Right lobe of liver (tissue), 6 donors: ENCODE measurements at places on chromosomes 4 and X. TPM values are rescaled to one million over a fixed set of nuclear protein-coding genes. Genes with fewer than 3 reads are reported as not detected.
A peak's percentile ranks its signal among the peaks of the same experiment; 100 is the strongest.

The MAGEA1 gene
- total RNA-seq, result not detected

The HERC6 gene
- 3.8 TPM for total RNA-seq

The ADGRG4 gene
- total RNA-seq, result not detected

The PABPC1L2A gene
- not detected for total RNA-seq

The PRKX gene
- total RNA-seq, result 2.1 TPM

The SCRG1 gene
- not detected for total RNA-seq

The WDR13 gene
- 46.5 TPM for total RNA-seq

The FRMD7 gene
- total RNA-seq, result not detected

The LNX1 gene
- total RNA-seq, result 1.3 TPM

The SAGE1 gene
- total RNA-seq, result not detected

The NPY2R gene
- not detected for total RNA-seq

The ADGRA3 gene
- total RNA-seq, result 48.7 TPM

DNA sequence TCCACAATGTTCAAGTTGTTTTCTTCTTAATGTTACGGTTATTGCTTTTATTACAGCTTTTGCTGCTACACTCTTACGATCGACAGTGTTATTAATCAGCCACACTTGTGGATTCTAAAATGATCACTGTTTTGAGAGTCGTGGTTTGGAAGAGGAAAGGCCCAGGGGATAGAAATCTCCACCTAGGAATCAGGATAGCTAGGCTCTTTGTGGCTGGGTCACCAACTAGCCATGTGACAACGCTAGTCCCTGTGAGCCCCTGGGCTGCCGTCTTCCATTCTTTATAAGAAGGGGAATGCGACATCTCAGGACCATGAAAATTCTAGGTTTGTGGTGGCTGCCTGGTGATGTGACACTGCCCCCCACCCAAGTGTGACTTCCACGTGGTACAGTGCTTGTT lies 380 bp downstream of the SLC34A2 start:
- DNase-seq, result no peak

DNA sequence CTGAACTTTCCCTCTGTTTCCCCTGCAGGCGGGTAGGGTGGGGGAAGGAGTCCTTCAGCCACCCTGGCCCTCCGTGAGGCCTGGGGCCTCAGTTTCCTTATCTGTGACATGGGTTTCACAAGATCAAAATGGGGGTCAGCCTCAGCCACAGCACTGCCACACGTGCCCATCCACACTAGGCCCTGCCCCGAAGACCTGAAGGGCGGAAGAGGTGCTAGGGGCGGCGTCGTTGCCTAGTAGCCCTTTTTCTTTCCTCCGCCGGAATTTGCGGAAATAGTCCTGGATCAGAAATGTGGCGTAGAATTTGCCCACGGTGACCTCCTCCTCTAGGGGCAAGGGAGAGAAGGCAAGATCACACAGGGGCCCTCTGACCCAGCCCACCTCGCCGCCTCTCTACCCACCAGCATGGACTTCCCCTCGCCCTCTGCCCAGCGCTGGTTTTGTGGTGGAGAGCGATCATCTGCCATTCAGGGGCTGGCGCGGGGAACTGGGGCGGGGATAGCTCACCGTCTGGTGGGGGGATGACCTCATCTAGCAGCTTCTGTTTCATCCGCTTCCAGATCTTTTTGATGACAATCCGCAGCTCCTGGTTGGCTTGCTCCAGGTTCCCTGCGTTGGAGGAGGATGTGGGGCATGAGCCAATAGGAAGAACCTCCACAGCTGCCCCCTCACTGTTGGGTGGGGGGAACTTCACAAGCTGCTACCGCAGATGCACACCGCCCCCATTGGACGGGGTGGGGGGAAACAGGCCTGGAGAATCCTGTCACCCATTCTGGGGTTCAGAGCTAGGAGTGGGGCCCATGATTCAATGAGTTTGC lies 9.7 kb upstream of the SYP start:
- no peak for DNase-seq

DNA sequence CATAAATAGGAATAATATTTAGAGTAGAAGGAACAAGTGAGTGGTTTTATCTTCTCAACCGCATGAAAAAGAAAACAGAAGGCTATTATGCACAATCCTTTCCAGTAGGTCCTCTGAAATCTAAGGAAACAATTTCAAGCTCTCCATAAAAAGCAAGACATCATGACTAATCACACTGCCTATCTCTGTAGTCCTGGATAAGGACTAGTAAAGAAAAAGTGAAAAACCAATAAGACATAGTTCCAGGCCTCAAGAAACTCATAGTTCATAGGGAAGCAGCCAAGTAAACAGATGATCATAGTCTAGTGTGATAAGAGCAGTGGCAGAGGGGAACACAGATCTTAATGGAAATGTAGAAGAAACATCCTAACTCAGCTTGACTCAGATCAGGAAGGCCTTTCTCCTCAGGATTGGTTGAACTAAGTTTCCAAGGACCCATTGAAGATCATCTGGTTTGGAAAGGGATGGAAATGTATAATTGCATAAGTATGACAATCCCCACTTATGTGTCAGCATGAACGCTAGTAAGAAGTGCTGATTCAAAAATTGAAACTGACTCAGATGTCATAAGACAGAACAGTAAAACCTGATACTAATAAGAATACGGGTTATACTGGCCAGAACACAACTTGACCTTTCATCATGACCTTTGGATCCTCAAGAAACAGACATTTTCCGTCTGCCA lies 155.3 kb downstream of the GRIA3 start:
- no peak for DNase-seq

DNA sequence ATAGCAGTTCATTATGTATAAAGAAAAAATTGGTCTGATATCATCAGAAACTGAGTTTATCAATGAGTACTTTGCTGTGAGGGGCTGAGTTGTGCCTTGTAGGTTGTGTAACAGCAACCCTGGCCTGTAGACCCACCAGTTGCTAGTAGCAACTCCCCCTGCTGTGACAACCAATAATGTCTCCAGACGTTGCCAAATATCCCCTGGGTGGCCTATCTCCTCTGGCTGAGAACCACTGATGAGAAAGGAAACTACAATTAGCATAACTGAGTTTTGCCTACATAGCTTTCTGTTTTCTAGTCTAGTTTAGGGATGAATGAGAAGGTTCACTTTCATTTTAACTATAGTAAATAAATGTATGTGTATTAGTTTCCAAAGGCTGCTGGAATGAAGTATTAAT lies 234.1 kb downstream of the CPE start:
- DNase-seq, result no peak

DNA sequence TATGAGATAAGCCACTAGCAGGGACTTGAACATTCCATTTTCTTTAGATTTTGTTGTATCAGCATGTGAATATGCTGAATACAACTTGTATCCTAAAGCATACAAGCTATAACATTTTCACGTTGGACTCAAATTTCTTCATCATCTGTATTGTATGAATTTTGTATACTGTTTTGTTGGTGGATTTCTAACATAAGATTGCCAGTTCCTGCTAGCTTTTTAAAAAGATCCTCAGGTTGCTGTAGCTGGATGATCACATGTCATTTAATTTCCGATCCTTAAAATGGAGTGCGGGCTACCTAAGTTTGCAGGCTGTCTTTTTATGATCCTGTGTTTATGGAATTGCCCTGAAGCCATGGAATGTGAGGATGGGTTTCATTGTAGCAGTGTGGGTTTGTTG lies 6.9 kb downstream of the PDLIM5 start:
- no peak for DNase-seq

DNA sequence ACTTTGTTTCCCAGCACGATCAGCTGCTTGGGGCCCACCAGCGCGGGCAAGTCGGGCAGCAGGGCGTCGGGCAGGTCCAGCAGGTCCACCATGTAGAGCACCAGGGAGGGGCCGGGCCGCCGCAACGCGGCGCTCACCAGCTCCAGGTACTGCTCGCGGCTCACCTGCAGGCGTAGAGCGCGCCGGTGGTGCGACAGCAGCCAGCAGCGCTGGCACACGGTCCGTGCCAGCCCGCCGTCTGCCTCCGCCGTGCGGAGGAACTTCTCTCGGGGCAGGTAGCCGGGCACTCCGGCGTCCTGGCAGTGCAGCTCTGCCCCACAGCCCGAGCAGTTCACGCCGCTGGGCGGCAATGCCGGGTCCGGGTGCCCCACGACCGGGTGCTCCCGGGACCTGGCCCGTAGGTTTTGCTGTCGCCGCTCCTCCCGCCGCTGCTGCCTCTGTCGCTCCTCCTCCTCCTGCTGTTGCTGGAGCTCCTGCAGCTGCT lies 527 bp downstream of the NOA1 start:
- peak; percentile 76 for DNase-seq

DNA sequence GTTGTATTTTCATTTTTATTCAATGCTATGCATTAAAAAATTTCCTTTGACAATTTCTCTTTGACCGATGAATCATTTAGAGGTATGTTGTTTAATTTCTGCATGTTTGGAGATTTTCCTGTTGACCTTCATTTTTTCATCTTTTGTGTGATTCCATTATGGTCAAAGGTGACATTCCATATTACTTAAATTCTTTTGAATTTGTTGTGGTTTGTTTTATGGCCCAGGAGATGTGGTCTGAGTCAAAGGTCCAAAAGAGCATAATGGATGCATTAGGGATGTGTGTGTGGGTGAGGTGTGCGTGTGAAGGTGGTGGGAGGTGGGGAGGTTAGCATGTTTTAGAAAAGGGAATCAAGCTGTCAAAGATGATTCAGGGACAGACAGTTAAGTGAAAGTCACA lies 76.0 kb upstream of the GIMD1 start:
- no peak for DNase-seq

DNA sequence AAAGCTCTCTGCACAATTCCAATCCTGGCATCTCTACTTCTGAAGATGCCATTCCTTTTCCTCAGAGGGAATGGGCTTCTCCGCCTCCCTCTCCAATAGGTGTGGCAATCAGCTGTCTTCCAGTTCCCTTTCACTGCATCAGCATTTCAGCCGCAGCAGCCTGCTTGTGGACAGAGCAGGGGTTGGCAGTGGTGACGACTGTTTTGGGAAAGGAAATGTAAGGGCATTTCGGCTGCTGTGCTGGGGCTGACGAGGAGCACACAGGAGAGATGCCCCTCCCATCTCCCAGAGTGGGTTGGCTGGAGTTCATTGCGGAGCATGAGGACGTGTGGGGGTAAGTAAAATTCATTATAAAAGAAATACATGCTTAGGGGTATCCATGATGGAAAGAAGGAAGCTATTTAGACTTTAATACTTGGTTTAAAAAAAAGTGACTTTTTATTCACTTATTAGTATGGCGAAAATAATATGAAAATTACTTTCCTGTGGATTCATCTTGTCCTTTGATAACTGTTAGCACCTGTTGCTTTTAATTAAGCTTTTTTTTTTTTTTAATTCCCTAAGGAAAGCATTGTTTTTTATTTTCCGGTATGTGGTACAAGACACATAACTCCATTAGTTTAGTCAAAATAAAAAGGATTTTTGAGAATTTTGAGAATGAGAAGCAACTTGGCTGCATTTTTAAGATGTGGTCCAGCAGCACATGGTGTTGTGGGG lies at the start of gene LIMCH1:
TSS of gene LIMCH1 (plus strand) at position 141 of the 717 bp plus-strand sequence. CDS start 67,839 bp downstream, outside the sequence.
- DNase-seq, result peak; percentile 59

DNA sequence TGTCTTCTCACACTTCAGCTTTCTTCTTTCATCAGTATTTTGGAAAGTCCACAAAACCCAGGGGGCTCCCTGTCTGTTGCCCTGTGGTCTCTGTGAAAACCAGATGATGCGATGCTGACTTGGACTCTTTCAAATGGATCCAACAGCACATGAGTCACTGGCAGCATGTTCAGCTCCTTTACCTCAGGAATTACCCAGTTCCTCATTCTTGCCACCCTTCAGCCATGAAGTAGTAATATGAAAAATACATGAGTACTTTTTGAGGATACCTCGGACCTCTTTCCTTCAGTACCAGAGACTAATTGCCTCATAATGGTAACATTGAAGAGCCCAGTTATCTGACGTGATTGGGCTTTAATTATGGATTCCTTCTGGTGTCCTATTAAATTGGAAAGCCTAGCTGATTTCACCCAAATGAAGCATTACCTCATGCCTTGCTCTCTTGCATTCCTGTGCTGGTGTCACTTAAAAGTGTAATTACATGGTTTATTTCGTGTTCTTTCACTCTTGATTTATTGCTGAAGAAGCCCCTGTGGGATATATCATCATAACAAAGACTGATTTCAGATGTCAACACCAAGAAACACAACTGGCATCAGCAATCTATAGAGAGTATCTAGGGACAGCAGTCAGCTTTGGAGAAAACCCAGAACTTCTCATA lies 63.4 kb downstream of the NFKB1 start:
- no peak for DNase-seq

DNA sequence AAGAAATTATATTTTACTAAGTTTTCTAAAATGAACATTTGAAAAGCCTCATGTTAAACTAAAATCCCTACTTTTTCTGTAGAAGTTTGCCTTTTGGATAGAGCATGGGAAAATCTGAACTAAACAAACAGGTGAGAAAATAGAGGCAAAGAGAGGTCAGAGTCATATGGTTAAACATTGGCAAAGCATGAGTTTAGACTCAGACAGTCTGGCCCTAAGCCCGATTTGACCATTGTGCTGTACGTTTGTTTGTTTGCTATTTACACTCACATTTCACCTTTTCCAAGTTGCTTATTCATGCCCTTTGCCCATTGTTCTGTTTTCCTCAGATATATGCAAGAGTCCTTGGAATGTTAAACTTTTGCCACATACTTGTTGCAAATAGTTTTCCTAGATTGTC lies 85.4 kb downstream of the TIGD2 start:
- no peak for DNase-seq

GRCh38 chr4:113142351-113142750 lies 92.9 kb downstream of the ANK2 start:
- DNase-seq, result no peak

- no peak for DNase-seq
Observed at GRCh38 chrX:105515561-105515960, 295.1 kb upstream of the TEX13A start.

DNA sequence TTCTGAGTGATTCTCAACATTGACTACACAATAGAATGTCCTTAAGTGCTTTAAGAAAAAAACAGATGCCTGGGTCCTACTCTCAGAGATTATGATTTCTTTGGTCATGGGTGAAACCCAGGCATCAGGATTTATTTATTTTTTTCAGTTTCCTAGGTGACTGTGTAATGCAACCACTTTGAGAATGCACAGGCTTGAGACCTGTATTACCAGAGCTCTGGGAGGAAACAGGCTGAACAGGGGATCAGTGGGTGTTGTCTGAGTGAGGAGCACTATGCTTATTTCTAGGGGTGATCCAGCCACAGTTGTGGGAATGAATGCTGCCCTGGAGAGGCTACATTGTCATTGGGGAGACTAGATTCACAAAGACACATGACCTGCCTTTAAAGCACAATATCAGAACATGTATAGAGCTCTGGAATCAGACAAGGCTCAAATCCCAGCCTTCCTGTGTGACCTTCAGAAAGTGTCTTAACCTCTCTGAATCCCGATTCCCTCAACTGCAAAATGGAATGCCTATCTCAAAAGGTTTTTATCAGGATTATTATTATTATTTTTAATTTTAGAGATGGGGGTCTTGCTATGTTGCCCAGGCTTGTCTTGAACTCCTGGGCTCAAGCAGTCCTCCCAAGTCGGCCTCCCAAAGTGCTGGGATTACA lies 61.6 kb upstream of the PRPS1 start:
- no peak for DNase-seq

DNA sequence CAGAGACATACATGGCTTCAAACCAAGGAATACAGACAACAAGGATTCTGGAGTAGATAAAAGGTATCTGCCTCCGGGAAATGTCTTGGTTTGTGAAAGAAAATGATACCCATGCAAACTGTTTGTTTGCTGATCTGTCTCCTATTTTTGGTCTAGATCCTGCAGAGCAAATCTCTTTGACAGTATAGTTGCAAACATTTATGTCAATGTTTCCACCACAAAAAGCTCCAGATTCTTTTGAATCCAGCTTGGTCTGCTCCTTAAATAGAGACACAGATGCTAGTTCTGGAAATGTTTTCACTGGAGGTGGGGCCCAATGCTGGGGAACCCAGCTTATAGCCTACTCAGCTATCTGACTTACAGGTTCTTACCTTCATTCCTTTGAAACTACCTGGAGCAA lies 119.7 kb downstream of the ATG4A start:
- DNase-seq, result no peak

- no peak for DNase-seq
Observed at GRCh38 chr4:2313366-2313765, 51.5 kb upstream of the MXD4 start.
